ENCODE measurements at places on chromosomes 11 and 22. TPM values are rescaled to one million over a fixed set of nuclear protein-coding genes. Genes with fewer than 3 reads are reported as not detected.

The RIC8A gene
- total RNA-seq = 194 TPM

The ZP1 gene
- 0.98 TPM for total RNA-seq

The RIBC2 gene
- 0.46 TPM for total RNA-seq

The HORMAD2 gene
- total RNA-seq = not detected

The PRR5 gene
- 2.3 TPM for total RNA-seq

The UVRAG gene
- total RNA-seq = 22.4 TPM

The ART1 gene
- not detected for total RNA-seq

The KRTAP5-2 gene
- not detected for total RNA-seq

The BIK gene
- total RNA-seq = not detected

The OR4D5 gene
- not detected for total RNA-seq

The TMEM151A gene
- 2.2 TPM for total RNA-seq

The TMEM86A gene
- total RNA-seq = 0.30 TPM

The FAM180B gene
- total RNA-seq = not detected

The TIGD3 gene
- 0.07 TPM for total RNA-seq

The AQP11 gene
- total RNA-seq = 3.0 TPM

The MRGPRE gene
- total RNA-seq = 0.20 TPM

The ELFN2 gene
- total RNA-seq = 0.10 TPM

The PRR33 gene
- total RNA-seq = not detected

The CDCA5 gene
- total RNA-seq = 1.6 TPM

The BDNF gene
- 44.0 TPM for total RNA-seq

The MS4A12 gene
- not detected for total RNA-seq

The SCGB1D2 gene
- total RNA-seq = not detected

The HIC2 gene
- total RNA-seq = 3.3 TPM

The OR52I1 gene
- not detected for total RNA-seq

The POU2AF3 gene
- not detected for total RNA-seq

The B3GAT1 gene
- total RNA-seq = not detected

The MPEG1 gene
- not detected for total RNA-seq

All from smooth muscle cell of the pulmonary artery (primary cell).